Urinary bladder (tissue), 4 donors: ENCODE measurements at places on chromosomes 4 and X. TPM values are rescaled to one million over a fixed set of nuclear protein-coding genes. Genes with fewer than 3 reads are reported as not detected.

The NEXMIF gene
- 3.8 TPM for total RNA-seq

The ASB12 gene
- total RNA-seq, result 0.21 TPM

The TCEAL1 gene
- total RNA-seq, result 48.1 TPM

The BANK1 gene
- 6.7 TPM for total RNA-seq

The POU3F4 gene
- total RNA-seq, result not detected

GRCh38 chr4:173547889-173548288 lies 17.9 kb upstream of the HAND2 start:
- DNase-seq, result no peak

- DNase-seq, result no peak
These were observed 389.7 kb upstream of the NR3C2 start for GRCh38 chr4:148831945-148832344.

DNA sequence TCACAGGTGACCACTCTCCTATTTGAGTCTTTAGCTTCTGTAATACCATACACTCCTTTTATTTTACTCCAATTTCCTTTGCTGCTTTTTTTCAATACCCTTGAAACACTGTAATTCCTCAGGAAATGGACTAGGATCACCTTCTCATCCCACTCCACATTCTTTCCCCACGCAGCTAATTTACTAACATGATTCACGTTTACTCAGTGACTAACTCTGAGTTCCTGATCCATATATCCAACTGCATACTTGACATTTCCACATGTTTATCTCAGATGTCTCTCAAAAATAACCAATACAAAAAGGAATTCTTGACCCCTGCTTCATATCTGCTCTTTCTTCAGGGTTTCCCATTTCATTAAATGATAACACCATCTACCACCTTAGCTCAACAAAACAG lies 19.9 kb downstream of the RPS6KA6 start:
- no peak for DNase-seq

- no peak for DNase-seq
These were observed 47.3 kb upstream of the SRPX start for GRCh38 chrX:38268011-38268410.

- no peak for DNase-seq
These were observed 48.3 kb downstream of the MED28 start for GRCh38 chr4:17662694-17663093.

DNA sequence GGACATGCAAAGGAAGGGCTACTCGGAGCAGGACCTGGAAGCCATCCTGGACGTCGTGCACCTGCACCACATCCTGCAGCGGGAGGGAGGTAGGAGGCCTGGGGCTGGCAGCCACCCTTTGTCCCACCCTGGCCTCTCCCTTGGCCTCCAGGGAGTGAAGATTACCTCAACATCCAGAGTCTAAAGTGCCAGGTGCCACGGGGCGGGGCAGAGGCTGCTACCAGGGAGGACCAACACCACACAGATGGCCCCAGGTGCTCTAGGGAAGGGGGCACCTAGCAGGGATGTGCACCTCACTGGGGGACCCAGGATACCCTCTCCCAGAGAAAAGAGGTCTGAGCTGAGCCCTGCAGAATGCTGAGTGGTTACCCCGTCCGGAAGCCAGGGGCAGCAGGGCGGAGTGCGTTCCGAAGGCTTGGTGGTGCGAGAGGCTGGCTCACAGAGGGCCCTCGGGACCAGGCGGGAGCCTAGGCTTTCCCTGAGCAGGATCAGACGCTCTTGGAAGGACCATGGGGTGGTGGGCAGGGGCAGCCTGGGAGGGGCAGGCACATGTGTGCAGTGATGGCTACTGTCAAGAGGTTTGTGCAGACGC lies 16.1 kb downstream of the ABCD1 start:
- DNase-seq, result no peak

- no peak for DNase-seq
These were observed 100.1 kb downstream of the CEP135 start for GRCh38 chr4:56048702-56049431.

GRCh38 chrX:16733013-16733412 lies 13.6 kb downstream of the SYAP1 start:
- no peak for DNase-seq

GRCh38 chr4:118335774-118336173 lies 17.0 kb downstream of the PRSS12 start:
- no peak for DNase-seq

- no peak for DNase-seq
These were observed 171.8 kb downstream of the HNRNPD start for GRCh38 chr4:82201805-82202641.

GRCh38 chrX:130048686-130049222 lies 61.5 kb downstream of the ELF4 start:
- DNase-seq, result no peak

GRCh38 chr4:123256901-123257300 lies 139.7 kb upstream of the SPRY1 start:
- no peak for DNase-seq

GRCh38 chrX:9593756-9594155 lies 128.9 kb downstream of the TBL1X start:
- no peak for DNase-seq

GRCh38 chr4:104418286-104418685 lies 76.4 kb downstream of the CXXC4 start:
- DNase-seq, result no peak

- no peak for DNase-seq
These were observed 27.0 kb downstream of the KDM6A start for GRCh38 chrX:44899946-44900345.

DNA sequence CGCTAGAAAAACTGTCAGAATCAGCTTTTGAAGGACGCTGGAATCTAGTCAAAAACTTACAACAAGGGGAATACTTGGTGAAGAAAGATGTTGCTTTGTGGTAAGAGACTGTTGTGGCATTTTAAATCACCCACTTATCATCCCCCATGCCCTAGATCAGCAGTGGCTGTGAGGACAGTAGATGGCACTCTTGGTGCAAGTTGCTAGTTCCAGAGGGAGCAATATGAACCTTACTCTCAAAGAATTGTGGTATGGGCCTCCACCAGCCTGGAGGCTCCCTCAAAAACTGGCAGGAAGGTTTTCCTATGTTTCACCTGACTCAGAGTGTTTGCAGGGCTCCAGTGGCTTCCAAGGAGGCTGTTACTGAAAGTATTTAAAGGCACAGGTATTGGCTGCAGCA lies 37.7 kb upstream of the SLC16A2 start:
- DNase-seq, result no peak

- DNase-seq, result no peak
These were observed 72.0 kb downstream of the PRPS1 start for GRCh38 chrX:107700317-107700774.
